Spinal cord (tissue), 10 donors: ENCODE measurements at places on chromosomes 4 and X. TPM values are rescaled to one million over a fixed set of nuclear protein-coding genes. Genes with fewer than 3 reads are reported as not detected.

GRCh38 chrX:133938530-133938929 is 46.9 kb downstream of the GPC3 start:
- H3K27me3 ChIP-seq: peaks cover 3% of the 10 kb centered on the region
- H3K4me3 ChIP-seq: no peak overlapping the region

- no peak overlapping the region for H3K4me3 ChIP-seq
- no peak overlapping the region for H3K27ac ChIP-seq
- no peaks in the 10 kb centered on the region for H3K36me3 ChIP-seq
- H3K27me3 ChIP-seq: no peaks in the 10 kb centered on the region
Measured at GRCh38 chr4:119525005-119525749, 103.4 kb downstream of the PDE5A start.

GRCh38 chr4:98802770-98803198 is 126.1 kb downstream of the EIF4E start:
- no peaks in the 10 kb centered on the region for H3K27me3 ChIP-seq
- H3K4me1 ChIP-seq: no peaks in the 10 kb centered on the region
- H3K36me3 ChIP-seq: no peaks in the 10 kb centered on the region
- no peak overlapping the region for H3K27ac ChIP-seq
- no peak for DNase-seq

- H3K27me3 ChIP-seq: no peaks in the 10 kb centered on the region
- no peak for DNase-seq
- H3K36me3 ChIP-seq: peaks cover 43% of the 10 kb centered on the region
- H3K4me1 ChIP-seq: peaks cover 9% of the 10 kb centered on the region
- no peak overlapping the region for H3K27ac ChIP-seq
- H3K4me3 ChIP-seq: no peak overlapping the region
Measured at GRCh38 chr4:7785017-7785416, 154.6 kb downstream of the AFAP1 start.

DNA sequence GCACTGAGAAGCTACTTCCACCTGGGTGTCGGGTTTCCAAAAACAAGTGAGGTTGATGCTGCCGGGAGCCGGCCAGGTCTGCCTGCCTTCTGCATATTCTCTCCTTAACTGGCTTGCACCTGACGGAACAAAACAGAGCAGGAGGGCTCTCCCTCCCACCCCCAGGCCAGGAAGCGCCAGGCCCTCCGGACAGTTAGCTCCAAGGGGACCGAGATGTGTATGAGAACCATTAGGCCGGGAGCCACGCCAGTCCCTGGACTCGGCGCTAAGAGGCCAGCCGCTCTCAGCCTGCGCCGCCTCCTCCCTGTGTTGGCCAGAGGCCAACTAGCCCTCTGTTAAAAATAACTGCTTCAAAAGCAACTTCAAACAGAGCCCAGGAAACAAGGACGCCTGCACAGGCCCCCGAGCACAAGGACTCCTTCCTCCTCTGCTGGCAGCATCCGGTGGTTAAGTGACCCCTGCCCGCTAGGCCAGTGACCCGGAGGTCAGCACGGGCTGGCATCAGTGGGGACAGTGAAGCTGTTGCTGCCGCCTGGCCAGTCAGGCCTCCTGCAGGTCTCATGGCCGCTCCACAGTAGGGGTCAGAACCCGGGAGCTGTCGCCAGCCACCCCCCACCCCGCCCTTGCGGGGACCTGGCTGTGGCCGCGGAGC is 107.9 kb downstream of the ABLIM2 start:
- H3K27ac ChIP-seq: peak overlapping the region; percentile 57
- H3K4me3 ChIP-seq: no peak overlapping the region
- H3K27me3 ChIP-seq: peaks cover 4% of the 10 kb centered on the region
- peaks cover 56% of the 10 kb centered on the region for H3K36me3 ChIP-seq

DNA sequence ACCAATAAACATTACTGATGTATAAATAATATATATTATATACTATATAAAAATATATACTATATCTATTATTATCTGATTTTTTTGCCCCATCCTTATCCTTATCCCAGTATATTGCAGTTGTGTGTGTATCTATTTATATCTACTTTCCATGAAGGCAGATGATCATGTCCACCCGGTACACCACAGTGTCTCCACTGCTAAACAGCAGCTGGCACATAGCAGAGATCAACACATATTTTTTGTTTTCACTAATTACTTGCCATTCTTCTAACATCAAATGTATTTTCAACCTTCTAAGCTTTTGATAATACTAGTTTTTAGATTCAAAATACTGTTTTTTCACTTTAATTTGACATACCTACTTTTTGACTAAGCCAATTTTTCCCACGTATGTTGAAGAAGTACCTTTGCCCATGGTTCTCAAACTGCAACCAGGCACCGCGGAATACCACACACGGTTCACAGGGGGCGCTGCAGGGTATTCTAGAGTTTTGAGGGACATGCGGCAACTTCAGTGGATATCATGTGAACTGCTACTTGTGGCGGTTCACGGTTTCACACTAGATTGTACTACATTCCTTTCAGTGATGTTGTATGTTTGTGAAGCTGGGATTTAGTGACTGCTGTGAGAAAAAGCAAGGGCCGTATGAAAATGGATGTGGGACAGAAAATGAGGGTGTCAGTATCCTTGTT is 182.5 kb upstream of the NPY2R start:
- no peak overlapping the region for H3K27ac ChIP-seq
- H3K4me3 ChIP-seq: no peak overlapping the region
- DNase-seq: no peak
- H3K4me1 ChIP-seq: no peaks in the 10 kb centered on the region

DNA sequence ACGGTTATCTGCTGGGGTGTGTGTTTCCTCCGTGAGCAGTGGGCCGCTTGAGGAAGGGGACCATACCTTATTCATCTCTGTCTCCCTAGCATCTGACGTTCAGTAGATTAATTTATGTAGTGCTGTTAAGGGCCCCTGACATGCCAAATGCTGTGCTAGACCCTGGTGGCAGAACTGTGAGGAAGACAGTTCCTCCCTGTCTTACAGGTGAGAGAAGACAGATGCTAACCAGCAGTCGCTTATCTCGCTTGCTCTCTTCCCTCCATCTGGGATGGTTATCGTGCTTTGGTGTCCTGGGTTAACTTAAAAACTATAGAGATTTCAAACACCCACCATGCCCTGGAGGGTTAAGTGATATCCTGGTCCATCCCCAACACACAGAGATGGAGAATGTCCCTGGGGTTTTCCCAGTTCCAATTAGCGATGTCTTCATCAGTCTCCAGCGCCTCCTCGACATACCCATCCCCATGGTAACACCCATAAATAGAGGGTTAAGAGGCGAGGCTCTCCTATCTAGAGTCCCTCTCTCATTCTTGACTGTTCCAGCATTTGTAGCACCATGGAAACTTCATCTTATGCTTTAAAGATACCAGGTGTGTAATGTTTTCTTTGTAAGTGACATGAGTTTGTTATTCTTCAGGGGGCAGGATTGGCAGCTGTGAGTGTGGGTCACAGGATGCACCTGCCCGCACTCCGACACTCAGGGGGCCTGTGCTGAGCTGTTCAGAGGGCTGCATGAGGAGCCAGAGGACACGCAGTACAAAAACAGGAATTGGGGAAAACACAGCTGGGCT is 135.2 kb downstream of the STK32B start:
- H3K27me3 ChIP-seq: no peaks in the 10 kb centered on the region
- H3K4me1 ChIP-seq: peaks cover 8% of the 10 kb centered on the region
- no peak overlapping the region for H3K27ac ChIP-seq
- H3K4me3 ChIP-seq: no peak overlapping the region

DNA sequence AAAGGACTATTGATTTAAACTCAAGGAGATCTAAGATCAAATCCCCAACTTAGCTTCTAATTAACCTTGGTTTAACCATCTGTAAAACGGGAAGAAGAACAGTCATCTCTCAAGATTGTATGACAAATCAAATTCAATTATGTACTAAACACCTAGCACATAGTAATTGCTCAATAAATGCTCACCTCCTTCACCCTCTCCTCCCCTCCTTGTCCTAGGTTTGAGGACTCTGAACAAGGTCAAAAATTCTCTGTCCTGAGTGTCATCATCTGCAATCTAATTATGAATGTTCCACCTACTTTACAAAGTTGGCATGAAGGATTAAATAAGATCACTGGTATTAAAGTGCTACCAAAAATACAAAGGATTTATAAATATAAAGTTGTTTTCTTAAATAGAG is 320.1 kb upstream of the PPARGC1A start:
- H3K27ac ChIP-seq: no peak overlapping the region
- H3K27me3 ChIP-seq: no peaks in the 10 kb centered on the region
- H3K4me3 ChIP-seq: no peak overlapping the region

- H3K36me3 ChIP-seq: no peaks in the 10 kb centered on the region
- no peak for DNase-seq
- no peaks in the 10 kb centered on the region for H3K4me1 ChIP-seq
Measured at GRCh38 chr4:161254375-161254774, 909.4 kb downstream of the FSTL5 start.

The OCIAD2 gene
- 17.2 TPM for total RNA-seq

The PRDM8 gene
- 8.8 TPM for total RNA-seq
